ENCODE measurements at places on chromosomes 2 and 18. TPM values are rescaled to one million over a fixed set of nuclear protein-coding genes. Genes with fewer than 3 reads are reported as not detected.

The FLACC1 gene
- total RNA-seq = 0.26 TPM

DNA sequence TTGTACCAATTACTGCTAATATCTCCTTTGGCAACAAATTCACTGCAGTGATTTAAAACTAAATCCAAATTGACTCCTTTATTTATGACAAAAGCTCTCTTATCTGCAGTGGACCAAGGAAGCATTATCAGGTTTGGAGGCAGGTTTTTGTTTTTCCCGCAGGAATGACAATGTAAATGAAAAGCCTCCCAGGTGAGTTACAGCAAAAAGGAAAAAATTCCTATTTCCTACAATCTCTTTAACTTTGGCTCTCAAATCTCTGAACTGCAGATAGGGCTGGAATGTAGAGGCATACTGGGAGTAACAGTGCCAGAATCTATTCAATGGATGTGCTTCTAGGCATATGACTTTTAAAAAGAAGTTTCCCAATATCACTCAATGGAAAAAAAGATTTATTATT, 28.9 kb upstream of the LRP2 start:
- DNase-seq = no peak

GRCh38 chr2:228987441-228988155, 283.5 kb downstream of the PID1 start:
- no peak for DNase-seq

GRCh38 chr18:4453567-4453873, 1.6 kb downstream of the DLGAP1 start:
- no peak for DNase-seq

The CKAP2L gene
- not detected for total RNA-seq

DNA sequence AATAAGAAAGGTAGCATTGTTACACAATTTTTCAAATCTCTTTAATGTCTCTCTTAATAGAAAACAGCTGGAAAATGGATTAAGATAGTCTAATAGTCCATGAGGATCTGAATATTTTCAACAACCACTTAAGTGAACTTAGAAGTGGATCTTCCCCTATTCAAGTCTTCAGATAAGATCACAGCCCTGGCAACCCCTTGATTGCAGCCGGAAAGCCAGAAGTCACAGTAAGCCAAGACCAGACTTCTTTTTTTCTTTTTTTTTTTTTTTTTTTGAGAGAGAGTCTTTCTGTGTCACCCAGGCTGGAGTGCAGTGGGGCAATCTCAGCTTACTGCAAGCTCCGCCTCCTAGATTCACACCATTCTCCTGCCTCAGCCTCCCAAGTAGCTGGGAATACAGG, 18.6 kb upstream of the ZC3H15 start:
- DNase-seq = no peak

GRCh38 chr2:99725820-99726219, 236.0 kb upstream of the REV1 start:
- no peak for DNase-seq

The IL18R1 gene
- total RNA-seq = 4.8 TPM

DNA sequence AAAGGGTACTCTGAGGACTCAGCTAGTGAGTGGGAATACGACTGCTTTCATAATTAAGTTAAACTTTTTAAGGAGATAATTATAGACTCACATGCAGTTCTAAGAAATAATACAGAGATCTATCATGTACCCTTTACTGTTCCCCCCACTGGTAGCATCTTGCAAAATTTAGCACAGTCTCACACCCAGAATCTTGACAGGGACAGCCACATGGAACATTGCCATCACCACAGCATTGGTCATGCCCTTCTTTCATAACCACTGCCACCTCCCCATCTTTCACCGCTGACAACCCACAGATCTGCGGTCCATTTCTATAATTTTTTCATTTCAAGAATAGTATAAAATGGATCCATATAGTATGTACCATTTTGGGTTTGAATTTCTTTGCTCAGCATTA, 37.8 kb downstream of the ARHGEF4 start:
- DNase-seq = no peak

DNA sequence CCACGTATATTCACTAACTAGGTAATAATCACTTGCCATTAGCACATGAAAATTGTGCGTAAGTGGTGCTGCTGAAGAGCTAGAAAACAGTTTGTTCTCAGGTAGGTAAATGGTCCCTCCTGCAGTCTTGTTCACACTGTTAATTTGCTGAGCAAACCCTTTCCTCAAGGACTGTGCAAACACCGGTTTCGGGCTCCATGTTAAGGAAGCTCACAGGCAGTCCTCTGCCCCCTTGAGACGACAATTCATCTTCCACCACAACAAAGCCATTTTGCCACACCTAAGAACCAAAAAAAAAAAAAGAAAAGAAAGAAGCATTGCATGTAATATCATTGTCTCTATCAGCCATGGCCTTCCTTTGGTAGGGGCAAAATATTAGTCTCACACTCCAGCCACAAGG, 193.9 kb downstream of the BCL11A start:
- DNase-seq = no peak

- DNase-seq = no peak
These were observed 156.1 kb upstream of the TRIB2 start for GRCh38 chr2:12560618-12561017.

- no peak for DNase-seq
These were observed 67.6 kb upstream of the MCFD2 start for GRCh38 chr2:46983065-46983801.

Measured in uterus (tissue), 4 donors.